ENCODE measurements at places on chromosomes 3 and 15.

DNA sequence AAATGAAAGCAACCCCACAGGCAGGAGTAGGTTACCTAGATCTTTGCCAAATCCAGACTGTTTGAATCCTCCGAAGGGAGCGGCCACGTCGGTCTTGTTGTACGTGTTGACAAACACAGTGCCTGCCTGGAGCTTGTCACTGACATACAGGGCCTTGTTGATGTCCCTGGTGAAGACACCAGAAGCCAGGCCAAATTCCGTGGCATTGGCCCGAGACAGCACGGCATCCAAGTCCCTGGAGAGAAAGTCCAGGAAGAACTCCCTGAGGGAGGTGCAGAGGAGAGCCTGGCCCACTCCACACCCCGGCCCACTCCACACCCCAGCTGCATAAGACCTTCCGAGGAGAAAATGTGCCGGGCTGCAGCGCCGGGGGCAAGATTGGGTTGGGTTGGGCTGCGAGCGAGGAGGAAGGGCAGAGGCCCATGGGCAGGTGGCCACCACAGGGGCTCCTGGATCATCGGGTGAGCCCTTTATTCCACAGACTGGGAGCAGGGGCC is 21.8 kb upstream of the SLC41A3 start:
- peak; percentile 50 for DNase-seq

DNA sequence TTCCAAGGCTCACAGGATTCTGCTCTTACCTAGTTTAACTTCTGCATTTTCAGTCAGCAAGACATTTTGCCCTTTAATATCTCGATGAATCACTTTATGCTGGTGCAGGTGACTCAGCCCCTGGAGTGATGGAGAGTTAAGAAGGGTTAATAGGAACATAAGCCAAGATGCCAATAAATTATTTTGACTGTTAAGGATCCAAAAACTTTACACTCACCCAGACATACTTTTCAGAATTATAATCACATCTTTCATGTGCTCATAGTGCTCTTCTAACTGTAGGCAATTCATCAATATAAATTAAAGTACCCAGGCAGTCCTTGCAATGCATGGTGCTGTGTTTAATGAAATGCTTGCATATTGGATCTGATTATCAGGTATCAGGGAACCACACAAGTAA is 164.1 kb upstream of the SLC2A2 start:
- no peak for DNase-seq

DNA sequence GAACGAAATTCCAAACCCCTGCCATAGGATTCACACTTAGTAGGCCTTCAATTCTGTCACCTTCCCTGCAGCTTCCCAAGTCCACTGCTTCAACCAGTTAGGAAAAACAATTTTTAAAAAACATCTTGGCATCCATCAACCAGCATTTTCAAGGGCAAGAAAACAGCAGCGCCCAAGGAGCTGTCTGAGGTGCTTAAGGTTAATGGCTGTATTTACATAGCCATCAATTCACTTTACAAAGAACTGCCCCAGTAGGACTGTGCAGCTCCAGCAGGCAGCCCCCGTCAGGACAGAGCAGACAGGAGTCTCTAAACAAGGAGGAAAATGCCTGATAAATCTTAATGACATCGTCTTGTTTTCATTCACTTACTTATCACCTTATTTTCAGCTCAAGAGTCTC is 13.3 kb downstream of the TAFA4 start:
- DNase-seq, result no peak

GRCh38 chr15:54388746-54389145 is 410.5 kb downstream of the UNC13C start:
- no peak for DNase-seq

DNA sequence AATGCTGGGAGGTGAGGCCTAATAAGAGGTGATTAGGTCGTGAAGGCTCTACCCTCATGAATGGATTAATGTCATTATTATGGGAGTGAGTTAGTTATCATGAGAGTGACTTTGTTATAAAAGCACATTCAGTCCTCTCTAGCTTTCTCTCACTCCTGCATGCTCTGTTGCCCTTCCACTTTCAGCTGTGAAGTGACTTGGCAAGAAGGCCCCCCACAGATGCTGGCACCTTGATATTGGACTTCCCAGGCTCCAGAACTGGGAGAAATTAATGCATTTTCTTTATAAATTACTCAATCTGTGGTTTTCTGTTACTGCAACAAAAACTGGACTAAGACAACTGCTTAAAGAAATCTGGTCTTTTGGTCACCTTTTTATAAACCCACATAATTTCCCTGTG is 144.3 kb downstream of the FBN1 start:
- DNase-seq, result no peak

DNA sequence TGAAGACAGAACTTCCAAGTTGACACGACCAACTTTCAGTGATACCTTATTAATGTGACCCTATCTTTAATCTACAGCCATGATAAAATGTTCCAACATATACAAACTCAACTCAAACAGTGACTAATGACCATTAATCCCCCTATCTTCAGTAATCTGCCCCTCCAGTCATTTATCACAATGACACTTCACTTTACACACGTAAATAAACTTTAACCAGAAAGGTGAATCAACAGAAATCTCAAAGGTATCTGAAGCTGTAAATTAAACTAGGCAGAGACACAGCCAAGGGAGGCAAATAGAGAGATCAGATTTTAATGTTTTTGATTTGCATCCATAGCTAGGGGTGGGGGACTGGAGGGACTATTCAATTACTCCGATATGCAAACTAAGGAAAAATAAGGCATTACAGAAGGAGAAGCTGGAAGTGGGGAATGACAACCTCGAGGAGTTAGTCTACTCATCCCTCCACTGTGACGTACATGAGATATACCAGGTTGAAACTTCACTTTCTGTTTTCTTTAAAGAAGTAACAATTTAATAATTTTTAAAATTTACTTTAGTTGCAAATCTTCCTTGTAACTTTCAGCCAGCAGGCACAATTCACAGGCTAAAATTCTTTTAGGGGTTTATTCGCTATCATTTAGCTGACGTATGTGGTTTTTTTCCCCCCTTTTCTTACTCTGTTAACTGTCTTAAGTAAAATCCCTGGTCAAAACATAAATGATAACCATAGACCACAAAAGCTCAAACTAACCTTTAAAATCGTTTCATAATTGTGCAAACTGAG is 751.0 kb downstream of the ROBO1 start:
- DNase-seq, result no peak

GRCh38 chr3:114846252-114846651 is 300.8 kb downstream of the ZBTB20 start:
- DNase-seq, result no peak

Data from type B pancreatic cell (in vitro differentiated cells).